ENCODE measurements at places on chromosomes 16 and 17.

- no peak for DNase-seq
Observed at GRCh38 chr16:79587897-79588296, 12.6 kb downstream of the MAF start.

GRCh38 chr17:901964-902363, 77.6 kb downstream of the NXN start:
- DNase-seq, result no peak

DNA sequence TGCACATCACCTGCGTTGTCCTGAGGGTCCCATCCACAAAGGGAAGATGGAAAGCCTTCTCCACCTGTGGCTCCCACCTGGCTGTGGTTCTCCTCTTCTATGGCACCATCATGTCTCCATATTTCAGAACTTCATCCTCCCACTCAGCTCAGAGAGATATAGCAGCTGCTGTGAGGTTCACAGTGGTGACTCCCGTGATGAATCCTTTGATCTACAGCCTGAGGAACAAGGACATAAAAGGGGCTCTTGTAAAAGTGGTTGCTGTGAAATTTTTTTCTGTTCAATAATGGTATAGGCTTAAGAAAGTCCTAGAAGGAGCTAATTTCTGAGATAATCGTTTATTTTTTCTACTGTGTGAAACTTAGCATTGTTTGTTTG, 18.7 kb downstream of the ZNF200 start:
- no peak for DNase-seq

DNA sequence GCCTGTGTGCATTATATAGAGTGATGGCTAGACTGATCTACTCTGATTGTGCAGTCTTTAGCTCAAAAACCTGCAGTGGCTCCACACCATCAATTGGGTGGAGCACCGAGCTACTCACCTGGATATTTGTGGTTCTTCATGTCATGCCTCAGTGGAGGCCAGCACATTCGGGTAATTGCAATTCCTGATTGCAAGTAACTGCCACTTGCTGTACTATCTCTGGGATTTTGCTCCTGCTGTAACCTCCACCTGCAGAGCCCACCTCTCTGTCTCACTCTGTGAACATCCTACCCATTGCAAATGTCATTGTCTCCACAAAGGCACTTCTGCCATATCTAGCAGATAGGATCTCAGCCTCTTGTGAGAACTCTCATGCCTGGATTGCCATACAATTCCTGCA, 1.7 kb upstream of the CCL1 start:
- no peak for DNase-seq

GRCh38 chr17:73470316-73470826, 158.6 kb upstream of the CDC42EP4 start:
- no peak for DNase-seq

DNA sequence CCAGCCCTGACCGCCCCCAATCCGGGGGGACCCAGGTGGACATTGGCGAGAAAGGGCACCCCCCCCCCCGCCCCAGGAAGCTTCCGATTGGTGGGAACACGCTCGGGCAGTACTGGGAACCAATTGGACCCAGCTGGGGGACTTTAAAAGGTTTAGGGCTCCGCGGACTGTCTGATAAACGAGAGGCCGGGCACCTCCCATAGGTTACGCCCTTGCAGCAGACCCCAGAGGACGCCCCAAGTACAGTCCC, 245 bp downstream of the TMEM256 start:
- peak; percentile 49 for DNase-seq

- no peak for DNase-seq
Observed at GRCh38 chr16:82753821-82754220, 127.1 kb downstream of the CDH13 start.

- DNase-seq, result peak; percentile 94
Observed at GRCh38 chr17:55726440-55726839, 3.8 kb upstream of the TMEM100 start.

GRCh38 chr17:49021095-49021767, 24.0 kb downstream of the IGF2BP1 start:
- DNase-seq, result no peak

GRCh38 chr17:40063187-40063771, 514 bp downstream of the THRA start:
- no peak for DNase-seq

DNA sequence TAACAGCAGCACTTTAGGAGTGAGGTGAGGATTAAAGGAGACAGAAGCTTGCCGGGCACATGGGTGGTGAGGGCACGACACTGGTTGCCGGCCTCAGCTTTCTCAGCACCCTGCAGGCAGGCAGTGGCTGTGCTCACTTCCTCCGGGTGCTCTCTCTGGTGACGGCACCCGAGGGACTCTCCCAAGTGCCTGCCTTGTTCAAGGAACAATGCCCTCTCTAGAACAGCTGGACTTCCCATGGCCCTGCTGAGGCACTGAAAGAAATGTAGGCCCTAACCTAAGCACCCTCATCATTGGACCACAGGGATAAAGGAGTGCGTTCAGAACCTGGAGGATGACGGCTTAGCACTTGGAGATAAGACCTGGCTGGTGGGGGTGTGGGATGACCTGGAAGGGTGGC, 72.7 kb downstream of the N4BP1 start:
- DNase-seq, result no peak

GRCh38 chr17:65707780-65708179, 146.3 kb upstream of the AXIN2 start:
- DNase-seq, result no peak

- DNase-seq, result no peak
Observed at GRCh38 chr17:12691173-12691572, 25.5 kb downstream of the MYOCD start.

GRCh38 chr17:80277751-80278671, 17.4 kb downstream of the RNF213 start:
- no peak for DNase-seq

DNA sequence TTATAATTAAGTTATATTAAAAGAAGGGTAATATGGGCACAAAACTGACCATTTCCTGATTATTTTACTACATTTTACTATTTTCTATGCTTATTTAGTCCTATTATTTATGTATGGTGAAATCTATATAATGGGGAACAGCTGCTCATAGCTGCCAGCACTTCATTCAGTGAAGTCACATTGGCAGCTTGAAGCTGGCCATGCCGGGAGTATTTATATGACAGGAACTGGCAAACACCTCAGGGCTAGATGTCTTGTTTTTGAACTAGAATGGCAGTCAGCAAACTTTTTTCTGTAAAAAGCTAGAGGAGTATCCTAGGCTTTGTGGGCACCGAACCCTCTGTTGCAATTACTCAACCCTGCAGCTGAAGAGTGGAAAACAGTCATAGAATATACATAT, 104.1 kb downstream of the CDH13 start:
- no peak for DNase-seq

DNA sequence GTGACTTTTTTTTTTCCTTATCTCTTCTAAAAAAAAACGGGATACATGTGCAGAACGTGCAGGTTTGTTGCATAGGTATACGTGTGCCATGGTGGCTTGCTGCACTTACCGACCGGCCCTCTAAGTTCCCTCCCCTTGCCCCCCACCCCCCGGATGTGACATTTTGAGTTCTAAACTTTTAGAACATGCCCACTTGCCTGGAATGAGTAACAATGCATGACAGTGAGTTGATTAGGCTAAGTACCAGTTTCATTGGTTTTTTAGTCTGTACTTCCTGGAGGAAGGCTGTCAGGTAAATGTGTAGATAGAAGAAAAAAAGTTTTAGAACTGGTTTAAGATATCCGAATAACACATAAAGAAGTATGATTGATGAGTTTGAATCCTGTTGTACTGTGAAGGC, 4.0 kb downstream of the BPTF start:
- DNase-seq, result no peak

DNA sequence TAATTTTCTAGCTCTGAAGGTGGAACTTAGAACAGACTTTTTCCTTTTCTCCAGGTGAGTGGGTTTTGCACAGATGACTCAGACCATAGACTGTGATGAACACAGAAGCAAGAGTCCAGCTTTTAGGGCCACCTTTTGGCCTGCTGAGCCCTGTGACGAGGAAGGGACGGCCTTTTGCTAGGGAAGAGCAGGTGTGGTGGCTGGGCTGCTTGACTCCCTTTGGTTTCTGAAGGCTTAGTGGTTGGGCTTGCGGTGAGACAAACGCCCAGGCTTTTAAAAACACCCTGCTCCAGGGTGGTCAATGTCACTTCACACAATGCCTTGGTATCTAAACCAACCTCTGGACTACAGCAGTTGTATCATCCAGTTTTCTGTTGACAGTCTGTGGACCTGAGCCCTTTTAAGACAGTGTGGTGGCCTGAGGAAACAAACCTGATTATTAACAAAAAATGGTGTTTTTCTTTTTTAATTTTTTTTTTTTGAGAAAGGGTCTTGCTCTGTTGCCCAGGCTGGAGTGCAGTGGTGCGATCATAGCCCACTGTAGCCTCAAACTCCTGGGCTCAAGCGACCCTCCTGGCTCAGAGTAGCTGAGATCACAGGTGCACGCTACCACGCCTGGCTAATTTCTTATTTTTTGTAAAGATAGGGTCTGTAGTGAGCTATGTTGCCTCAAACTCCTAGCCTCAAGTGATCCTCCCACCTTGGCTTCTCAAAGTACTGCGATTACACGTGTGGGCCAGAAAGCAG, 134.0 kb downstream of the SNX29 start:
- no peak for DNase-seq

DNA sequence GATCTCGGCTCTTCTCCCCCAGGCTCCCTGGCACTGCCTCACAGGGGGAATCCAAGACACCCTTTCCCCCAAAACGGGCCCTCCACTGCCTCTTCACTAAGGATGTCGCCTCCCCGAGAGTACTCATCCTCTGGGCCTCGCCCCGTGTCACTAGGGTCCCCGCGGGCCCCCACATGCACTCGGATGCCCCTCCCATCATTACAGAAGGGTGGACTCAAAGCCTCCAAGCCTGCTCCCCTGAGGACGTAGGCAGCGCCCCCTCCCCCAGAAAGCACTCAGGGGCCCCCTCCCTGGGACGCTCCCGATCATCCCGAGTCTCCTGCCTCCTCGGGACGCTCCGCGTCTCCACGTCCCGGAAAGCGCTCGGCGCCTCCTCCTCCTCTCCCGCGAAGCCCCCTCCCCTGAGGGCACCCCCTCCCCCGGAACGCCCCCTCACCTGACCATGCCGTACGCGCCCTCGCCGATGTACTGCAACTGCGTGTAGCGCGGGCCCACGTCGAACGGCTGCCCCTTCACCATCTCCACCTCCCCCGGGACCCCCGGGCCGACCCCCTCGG, 338 bp downstream of the MAPK3 start:
- DNase-seq, result no peak

DNA sequence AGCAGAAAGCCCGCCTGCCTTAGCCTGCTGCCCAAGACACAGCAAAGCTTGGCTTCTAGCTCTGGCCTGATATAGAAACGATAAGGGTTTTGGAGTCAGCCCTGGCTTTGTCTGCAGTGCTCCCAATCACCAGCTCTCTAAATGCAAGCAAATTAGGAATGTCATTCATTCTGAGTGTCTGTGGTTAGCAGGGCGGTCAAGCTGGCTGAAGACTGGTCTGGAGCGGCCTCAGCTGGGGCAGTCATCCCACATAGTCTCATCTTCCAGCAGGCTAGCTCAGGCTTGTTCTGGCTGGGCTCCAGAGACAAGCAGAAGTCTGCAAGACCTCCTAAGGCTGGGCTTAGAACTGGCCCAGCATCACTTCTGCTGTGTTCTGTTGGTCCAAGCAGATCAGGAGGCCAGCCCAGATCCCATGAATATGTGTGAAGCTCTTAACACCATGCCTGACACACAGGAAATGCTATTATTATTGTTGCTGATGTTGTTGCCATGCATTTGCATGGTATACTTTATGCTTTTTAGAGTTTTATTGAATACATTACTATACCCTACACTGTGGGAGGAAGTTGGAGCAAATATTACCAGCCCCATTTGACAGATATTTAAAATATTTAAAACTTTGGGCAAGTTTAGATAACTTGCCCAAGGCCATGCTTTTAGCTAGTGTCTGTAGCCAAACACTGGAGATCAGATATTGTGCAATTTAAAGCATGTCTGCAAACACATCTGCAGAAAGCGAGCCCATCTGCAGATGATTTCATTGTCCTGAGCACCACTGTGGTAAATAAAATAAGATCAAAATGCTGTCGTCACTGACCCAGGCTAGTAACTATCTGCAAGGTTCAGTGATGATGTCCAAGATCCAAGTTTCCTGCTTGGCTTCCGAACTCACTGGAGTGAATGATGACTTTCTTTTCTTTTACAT, 24.8 kb downstream of the TMC7 start:
- DNase-seq, result no peak

- DNase-seq, result no peak
Observed at GRCh38 chr16:89334461-89334860, 117.0 kb downstream of the ZNF778 start.

DNA sequence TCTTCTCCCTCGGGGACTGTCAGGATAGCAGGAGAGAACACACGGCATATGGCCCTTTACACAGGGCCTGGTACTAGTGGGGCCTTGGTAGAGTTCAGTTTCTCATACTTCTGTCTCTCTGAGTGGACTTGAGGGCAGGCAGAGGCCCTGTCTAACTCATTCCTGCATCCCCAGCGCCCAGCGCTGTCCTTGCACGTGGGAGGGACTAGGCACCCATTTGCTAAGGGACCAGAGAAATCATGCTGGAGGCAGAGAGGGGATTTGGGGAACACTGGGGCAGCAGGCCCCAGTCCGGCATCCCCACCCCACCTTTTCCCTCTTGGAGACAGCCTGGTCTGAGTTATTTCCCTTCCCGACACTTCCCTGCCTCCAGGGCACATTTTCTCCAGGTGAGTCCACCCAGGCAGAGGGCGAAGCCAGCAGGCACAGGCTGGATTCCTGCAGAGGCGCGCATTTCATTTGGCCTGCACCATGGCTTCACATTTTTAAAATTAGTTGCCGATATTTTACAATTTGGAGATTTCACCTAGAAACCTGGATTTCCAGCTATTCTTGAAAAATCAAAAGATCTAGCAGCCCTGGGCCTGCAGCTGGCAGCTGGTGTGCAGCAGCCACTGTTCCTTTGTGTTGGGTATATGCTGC, 9.7 kb upstream of the NKD1 start:
- DNase-seq, result no peak

DNA sequence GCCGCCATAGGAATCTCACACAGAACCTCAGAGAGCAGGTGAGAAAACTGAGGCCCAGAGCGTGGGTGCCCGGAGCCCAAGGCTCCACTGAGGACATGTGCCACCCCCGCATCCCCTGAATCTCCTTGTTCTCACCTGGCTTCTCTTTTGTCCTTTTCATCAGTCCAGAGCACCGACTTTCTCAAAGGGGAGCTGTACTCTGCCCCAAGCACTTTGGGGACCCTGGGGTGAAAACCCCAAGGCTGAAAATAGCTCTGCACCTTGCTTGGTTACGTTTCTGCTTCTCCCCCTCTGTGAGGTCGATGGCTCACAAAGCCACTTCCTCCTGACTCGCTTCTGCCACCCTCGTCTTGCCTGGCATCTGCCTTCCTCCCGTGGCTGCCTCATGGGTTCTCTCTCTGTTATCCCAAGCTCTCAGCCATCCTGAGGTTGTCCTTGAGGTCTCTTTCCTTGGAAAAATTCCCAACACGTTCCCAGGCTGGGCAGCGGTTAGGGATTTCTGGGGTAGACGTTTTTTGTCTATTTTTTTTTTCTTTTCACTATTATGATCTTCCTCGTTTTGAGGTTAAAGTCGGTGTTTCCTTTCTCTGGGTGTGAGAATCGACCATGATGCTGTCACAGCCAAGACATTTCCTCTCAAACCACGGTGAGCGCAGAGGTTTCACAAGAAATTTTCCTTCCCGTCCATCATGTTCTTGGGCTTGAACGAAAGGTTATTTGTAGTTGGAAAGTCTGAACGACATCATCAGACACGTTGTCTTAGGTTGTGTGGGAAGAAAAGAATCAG, 37.2 kb downstream of the IRF8 start:
- no peak for DNase-seq

Data from NCI-H1092 (cell line).